ENCODE measurements at places on chromosomes 6 and 20. TPM values are rescaled to one million over a fixed set of nuclear protein-coding genes. Genes with fewer than 3 reads are reported as not detected.

Gene SIRPB1
- total RNA-seq, result 9.6 TPM

- no peak for DNase-seq
Measured at GRCh38 chr6:89281779-89282246, 33.3 kb downstream of the GABRR2 start.

DNA sequence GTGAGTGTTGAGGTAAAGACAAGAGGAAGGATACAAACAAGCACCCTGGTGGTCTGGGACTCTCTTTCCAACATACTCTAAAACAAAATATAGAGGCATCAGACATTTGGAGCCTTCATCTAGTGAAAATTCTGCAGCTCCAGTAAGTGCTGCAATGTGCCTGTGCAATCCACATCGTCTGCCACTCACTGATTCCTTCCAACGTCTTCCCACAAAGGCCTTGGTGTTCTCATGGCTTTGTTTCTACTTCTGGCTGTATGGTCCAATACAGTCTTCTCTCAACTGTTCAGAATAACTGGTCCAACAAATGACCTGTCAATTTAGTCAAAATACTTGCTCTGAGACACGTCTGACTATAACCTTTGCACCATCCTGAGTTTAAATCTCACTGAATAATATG, 125.8 kb downstream of the MAP7 start:
- DNase-seq, result no peak

- DNase-seq, result no peak
Measured at GRCh38 chr20:20580139-20580538, 132.3 kb downstream of the RALGAPA2 start.

- DNase-seq, result no peak
Measured at GRCh38 chr6:72626126-72626525, 4.3 kb downstream of the KCNQ5 start.

DNA sequence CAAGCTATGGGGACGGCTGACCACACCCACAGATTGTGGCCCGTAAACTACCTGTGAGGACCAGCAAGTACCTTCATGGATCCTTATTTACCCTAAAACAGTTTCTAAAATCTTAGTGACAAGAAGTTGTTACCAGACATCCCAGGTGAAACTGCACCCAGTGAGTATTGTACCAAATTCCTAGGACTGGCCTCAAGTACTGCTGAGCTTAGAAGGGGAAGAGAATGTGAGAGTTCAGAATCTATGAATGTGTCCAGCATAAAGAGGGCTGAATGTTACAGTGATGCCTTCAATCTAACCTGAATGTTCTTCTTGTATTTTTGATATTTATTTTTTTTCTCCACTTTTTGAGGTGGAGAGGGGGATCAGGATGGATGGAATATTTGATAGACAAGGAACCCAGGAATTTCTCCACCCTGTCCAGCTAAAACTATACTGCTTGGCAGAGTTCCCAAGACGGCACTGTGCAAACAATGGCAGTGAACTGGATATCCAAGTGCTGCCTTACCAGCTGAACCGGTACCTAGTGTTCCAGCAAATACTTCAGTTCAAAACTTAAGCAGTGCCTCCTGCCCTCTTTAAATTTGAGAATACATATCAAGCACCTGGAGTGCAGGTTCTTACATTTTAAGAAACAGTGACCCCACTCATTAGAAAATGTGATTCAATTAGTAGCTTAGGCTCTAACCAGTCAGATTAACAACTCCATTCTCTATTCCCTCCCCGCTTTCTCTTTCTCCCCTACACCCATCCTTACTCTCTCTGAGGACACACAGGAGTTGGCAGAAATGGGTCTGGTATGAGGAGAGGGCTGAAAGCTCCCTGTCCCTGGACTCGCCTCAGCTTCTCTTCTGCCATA, 427.3 kb upstream of the FLRT3 start:
- DNase-seq, result no peak

DNA sequence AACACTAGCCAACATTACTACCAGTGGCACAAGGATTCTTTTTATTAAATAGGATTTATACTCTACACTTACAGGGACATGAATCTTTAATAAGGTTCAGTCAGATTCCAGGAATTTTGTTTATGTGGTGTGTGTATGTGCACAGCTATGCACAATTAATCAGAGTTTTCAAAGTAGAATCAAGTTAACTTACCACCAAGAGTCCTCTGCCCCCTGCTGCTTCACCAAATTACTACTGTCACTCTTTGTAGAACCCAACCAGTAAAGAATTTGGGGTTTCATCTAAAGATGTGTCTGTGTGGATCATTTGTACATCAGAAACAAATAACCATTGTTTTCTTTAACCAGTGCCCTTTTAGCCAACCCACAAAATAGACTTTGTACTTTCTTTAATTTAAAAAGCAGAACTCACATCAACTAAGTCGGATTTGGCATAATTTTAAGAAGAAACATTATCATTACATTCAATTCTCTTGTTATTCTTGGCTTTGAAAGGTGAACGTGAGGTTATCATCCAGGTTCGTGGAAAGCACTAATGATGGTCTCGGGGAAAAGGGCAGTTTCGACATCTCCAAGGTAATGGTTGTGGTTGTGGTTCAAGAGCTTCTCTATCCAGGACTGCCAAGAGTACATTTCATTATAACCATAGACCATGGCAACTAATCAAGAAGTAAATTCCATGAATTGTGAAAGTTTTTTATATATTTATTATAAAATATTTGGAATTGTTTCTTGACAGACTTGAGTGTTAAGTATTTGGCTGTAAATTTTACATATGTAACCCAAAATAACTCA, 514.3 kb upstream of the ID4 start:
- no peak for DNase-seq

DNA sequence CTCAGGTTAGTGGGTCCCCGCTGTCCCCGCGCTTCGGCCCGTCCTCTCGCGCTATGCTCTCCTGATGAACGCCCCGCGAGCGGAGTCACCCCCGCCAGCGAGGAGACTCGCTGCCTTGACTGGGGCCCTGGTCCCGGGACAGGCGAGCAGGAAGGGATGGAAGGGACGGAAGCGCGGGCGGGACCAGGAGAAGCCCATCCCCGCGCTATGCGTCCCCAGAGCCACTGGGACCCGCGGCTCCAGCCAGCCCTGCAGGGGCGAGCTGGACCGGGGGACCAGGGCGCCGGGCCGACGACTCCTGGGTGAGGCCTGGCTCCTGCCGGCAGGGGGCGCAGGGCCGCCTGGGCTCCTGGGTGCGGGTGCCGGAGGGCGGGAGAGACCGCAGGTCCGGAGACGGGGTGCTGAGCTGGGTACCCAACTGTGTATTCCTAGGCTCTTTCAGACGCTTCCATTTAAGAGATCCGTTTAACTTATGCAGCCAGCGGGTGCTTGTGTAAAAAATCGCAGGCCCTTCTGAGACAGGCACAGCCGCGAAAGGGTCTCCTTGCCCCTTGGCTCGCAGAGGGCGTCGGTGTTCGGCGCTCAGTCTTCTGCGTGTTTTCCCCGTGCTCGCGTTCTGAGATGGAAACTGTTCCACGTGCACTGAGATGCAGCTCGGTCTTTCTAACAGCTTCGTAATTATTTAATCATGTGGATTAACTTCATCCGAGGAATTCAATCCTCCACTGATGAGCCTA, 580 bp upstream of the SYCP2 start:
- DNase-seq, result peak; percentile 91

Gene RNF39
- total RNA-seq, result not detected

DNA sequence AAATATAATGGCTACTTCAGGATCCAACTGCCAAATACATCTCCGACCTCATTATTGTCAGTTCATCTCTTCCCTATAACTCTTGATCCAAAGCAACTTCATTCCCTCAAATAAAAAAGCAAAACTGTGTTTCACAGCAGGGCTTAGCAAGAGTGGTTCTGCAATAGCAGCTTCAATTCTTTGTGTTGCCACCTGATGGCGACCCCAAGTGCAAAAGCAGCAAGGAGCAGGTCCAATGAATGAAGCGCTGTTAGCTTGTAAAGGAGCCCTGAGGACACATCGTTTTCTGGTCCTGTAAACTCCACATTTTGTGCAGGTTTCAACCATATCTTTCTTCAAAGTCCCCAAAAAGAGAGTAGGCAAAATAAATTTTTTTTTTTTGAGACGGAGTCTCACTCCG, 19.6 kb downstream of the RTN4IP1 start:
- no peak for DNase-seq

DNA sequence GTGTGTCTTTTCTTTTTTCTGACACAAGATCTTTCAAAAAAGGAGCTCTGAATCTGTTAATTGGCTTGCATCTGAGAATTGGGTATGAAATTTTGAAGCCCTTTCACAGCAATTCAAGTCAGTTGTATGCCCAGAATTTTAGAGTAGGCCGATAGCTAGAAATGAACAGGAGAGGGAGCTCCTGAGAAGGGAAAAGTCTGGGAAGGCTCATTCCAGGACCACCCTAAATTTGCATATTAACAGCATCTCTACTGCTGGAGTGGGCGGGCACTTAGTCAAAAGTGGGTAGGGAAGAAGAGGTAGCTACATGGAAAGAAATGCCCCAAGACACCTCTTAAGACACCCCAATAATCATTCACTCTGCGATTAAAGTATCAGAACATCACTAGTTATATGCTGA, 928.3 kb downstream of the TBC1D32 start:
- DNase-seq, result no peak

- DNase-seq, result no peak
Measured at GRCh38 chr6:116287689-116288282, 8.1 kb upstream of the TSPYL1 start.

- DNase-seq, result no peak
Measured at GRCh38 chr6:347232-347631, 44.3 kb upstream of the IRF4 start.

Gene OPRM1
- total RNA-seq, result not detected

DNA sequence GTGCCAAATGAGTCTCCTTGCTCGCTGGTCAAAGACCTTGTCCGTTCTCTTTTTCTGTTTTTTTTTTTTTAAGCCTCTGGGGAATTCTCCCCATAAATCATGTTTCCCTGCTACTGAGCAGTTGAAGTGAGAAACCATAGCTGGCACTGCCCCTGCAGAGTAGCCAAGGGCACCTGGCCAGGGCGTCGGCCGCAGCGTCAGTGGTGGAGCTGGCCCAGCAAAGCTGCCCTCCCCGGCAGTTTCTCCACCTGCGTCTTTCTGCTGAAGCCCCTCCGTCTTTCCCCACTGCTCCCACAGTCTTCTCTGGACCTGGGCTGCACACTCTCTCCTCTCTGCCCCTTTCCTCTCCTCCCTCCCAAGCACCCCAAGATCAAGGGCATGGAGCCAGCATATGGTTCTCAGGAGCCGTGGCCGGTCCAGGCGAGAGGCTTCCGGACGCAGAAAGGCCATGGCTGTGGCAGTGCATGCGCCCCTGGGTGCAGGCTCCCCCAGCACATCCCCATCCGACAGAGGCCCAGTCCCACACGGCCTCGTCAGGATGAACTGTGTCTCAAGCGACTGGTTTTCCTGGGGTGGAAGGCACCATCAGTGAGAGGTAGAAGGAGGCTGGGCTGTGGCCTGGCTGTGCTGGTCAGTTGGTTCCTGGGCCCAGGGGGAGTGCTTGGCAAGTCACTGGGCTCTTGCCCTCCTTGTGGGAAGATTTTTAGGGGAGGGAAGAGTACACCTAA, 218.1 kb downstream of the ERMARD start:
- no peak for DNase-seq

Gene STAU1
- 54.2 TPM for total RNA-seq

GRCh38 chr6:146904596-146904995, 299.6 kb upstream of the STXBP5 start:
- no peak for DNase-seq

DNA sequence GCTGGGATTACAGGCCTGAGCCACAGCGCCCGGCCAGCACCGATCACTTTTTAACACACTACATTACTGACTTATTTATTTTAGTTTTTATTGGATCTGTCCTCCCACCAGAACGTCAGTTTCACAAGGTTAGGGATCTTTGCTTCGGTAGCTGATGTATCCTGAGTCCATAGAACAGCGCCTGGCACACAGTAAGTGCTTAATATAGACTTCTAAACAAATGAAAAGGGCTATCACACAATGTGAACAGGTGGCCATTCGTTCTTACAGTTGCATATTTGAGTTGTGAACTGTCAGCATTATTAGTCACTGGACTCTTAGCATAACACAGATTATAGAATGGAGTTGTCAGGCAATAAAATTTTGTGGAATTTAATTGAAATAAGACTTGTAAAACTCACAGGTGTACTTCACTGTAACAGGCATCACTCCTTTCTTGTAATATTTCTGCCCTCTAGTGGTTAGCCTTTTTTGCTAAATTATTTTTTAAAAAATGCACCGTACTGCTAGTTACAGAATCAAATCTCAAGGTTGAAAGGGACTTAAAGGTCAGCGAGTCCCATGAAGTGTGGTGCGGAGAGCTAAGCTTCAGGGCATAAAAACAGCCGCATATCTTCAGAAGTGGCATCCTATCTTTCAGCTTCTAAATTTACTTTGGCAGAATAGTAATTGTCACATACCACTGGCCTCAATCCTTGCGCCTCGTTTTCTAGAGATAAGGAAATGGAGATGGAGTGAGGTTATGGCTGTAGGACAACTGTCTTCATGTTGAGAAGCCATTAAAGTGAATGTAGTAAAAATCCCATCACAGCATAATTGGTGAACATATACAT, 3.4 kb upstream of the TBC1D7 start:
- no peak for DNase-seq

DNA sequence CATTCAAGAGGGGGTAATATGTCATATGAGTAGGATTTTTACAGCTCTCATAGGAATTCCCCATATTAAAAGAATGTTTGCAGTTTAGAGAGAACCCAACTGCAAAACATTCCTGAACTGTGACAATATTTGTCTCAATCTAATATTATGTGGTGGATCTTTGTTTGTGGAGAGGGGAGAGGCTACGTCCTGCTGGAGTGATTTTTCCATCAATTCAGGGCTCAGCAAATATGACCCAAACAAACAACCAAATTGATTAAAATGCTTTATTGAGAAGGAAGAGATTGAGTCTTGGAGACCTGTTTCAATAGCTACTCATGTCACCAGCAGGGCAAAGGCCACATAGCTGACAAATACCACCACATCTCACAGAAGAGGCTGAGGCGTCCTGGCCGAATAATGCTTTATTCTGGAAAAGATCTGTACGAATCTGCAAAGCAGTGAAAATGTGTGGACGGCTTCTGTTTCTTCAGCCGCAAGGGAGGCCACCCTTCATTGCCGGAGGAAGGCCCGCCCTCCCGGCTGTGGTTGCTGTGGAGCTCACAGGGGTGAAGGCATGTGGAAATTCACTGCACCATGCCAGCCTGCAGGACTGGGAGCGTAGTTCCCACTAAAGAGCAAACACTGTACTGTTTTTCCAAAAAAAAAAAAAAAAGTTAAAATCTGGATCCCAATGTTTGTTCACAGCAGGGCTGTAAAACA, 89.7 kb upstream of the QKI start:
- DNase-seq, result no peak

GRCh38 chr6:334536-335510, 42.5 kb downstream of the DUSP22 start:
- no peak for DNase-seq

DNA sequence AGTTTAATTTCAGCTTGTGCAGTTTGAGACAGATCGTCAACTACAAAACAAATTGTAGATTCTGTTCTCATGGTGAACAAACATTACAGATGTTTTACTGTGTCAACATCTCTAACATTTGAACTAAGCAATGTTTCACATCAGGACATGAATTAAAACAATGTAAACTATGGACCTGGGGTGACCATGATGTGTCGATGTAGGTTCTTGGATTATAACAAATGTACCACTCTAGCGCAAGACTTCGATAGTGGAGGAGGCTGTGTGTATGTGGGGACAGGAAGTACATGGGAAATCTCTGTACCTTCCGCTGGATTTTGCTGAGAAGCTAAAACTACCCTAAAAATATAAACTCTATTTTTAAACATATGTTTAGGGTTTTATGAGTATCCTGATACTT, 17.1 kb downstream of the HIVEP2 start:
- no peak for DNase-seq

GRCh38 chr6:15495375-15495901, 167.4 kb downstream of the DTNBP1 start:
- no peak for DNase-seq
